ENCODE measurements at places on chromosomes 3 and 15. TPM values are rescaled to one million over a fixed set of nuclear protein-coding genes. Genes with fewer than 3 reads are reported as not detected.
A peak's percentile ranks its signal among the peaks of the same experiment; 100 is the strongest.

DNA sequence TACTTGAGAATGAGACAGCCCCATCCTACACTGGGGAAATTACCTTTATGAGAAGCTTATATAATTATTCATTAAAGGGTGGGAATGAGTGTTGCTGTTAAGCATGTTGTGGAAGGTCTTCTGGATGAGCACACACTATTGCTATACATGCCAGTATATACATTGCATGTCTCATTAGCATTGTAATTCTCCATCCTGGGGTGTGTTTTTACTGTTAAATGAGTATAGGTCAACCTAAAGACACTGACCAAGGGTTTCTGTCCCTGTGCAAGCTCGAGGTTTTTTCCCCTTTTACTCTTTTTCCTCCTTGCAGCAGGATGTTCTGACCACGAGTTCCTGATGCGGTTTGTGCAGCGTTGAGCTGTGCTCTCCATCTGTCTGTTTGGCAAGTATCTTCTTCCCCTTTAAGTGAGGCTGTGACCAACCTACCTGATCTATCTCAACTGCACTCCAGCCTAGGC, 7.2 kb upstream of the IVD start:
- DNase-seq: no peak

- DNase-seq: no peak
Observed at GRCh38 chr3:13136426-13136825, 63.2 kb upstream of the IQSEC1 start.

DNA sequence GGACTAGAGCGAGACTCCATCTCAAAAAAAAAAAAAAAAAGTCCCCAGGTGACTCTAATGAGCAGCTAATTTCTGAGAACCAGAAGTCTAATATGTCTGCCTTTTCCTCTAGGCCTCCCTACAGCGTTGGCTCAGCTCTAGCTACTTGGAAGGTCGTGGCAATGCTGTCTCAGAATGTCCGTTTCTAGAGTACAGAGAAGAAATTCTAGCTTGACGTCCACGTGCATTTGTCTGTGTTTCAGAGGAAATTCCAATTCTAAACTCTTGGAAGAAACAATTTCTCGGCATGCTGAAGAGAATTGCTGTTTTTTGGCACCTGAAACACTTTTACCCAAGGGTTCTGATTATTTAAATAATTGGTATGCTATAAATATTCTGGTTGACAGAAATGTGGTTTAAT, 78.8 kb downstream of the SOX2 start:
- no peak for DNase-seq

DNA sequence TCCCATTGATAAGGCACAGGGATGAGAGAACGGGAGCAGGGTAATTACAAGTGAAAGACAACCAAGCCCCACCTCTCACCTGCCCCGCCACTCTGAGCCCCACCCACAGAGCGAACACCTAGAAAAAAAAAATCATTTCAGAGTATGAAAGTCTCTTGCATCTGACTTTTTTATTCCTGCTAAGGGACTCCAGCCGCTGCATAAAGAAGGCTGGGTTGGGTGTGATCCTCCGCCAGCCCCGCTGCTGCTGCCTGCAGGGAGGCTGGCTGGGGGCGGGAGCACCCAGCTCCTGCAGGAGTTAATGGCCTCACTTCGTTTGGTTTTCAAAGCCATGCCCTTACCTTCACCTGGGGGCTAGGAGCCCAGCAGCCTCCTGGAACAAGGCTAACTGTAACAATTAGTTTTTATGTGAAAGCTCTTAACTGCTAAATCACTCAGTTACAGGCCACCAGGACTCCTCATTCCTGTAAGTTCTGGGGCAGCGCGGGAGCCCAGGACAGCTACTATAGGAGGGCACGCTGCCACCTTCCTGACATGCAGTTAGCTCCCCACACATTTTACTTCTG, 78.0 kb upstream of the SNRPA1 start:
- DNase-seq: peak; percentile 17

DNA sequence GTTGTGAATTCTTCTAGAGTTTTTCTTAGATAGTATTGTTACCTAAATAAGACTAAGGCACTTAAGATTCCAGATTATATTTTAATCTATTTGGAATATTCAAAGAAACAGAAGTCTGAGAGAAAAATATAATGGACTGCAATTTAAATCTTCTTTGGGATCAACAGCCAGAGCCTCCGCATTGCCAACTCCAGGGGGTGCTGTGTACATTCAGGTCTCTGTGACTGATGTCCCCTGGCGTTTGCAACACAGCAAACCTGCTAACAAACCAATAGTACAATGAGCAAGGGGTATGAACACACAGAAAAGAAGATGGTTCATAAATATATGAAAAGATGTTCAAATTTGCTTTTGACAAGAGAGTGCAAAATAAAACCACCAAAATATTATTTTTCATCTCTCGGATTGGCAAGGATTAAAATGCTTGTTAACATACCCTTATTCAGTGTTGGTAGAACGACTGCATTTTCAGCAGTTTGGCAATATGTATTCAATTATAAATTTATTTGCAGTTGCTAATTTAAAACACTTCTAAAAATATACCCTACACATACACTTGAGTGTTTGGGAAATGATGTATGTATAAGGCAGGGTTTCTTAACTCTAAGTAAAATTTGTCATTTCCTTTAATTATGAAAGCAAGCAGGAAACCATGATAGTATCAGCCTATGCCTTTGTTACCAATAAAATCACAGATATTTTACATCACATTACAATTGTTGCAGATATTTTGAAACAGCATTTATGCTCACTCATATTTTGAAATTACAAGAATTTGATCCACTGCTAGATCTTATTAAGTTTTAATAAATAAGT, 16.1 kb upstream of the TM4SF1 start:
- peak; percentile 65 for DNase-seq

DNA sequence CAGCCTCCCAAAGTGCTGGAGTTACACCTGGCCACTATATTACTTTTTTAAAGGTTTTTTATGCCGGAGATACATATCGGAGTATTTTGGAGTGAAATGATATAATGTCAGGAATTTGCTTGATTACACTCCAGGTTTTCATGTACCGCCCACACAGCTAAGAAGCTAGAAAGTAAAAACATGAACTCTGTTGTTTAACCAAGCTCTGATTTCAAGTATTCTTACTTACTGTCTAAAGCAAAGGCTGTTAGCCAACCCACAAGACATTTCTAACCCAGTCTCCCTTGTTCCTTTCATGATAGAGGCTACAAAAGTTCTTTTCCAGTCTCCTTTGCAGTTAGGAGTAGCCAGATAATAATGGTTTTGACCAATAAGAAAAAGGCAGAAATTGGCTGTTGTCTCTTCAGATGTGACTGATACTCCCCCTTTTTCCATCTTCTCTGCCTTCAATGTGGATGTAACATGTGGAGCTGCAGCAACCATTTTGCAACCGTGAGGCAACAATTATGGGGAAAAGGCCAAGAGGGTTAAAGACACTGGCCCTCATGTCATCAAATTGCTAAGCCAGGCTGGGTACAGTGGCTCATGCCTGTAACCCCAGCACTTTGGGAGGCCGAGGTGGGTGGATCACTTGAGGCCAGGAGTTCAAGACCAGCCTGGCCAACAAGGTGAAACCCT, 6.1 kb upstream of the CP start:
- no peak for DNase-seq

DNA sequence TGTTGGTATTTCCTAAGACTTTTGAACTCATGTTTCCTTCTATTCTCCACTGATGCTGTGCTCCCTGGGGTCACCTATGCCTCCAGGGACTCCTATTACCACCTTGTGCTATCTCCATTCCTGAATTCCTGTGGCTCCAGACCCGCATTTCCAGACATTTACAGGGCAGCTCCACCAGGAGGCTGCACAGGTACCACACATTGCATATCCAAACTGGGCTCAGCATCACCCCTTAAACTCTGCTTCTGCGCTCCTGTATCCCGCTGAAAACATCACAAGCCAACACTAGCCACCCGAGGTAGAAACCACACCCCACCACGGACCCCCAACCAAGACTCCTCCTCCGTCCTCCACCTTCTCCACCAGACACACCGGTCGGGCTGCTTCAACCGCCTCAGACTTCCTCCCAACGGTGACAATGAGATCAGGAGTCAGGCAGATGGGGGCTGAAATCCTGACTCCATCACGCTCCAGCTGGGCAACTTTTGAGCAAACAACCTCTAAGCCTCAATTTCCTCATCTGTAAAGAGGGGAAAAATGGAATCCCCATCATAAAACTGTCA, 10.4 kb downstream of the TNK2 start:
- no peak for DNase-seq

DNA sequence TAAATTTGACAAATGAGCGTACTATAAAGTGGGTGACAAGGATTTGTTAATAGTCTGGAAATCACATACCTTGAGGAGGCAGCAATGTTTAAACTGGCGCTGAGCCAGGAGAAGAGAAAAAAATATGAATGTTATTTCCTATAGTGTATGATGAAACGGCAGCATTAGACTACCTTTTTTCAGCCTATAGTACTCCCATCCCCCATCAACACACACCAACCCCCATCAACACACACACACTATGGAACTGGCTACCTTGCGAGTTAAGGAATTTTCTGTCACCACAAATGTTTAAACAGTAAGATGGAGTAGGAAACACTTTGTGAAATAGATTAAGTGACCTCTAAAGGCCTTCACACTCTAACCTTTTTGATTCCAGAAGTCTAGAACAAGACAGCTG, 46.8 kb upstream of the ZCWPW2 start:
- DNase-seq: no peak

GRCh38 chr15:57549935-57550334, 41.8 kb upstream of the MYZAP start:
- no peak for DNase-seq

The ALS2CL gene
- 30.8 TPM for polyA plus RNA-seq

The LDHAL6B gene
- 0.57 TPM for polyA plus RNA-seq

The DPPA4 gene
- 1.3 TPM for polyA plus RNA-seq

The MON1A gene
- 19.5 TPM for polyA plus RNA-seq

The B2M gene
- 2,256 TPM for polyA plus RNA-seq

The ALDH1L1 gene
- polyA plus RNA-seq: 40.4 TPM

The CELF6 gene
- polyA plus RNA-seq: 11.9 TPM

Data from large intestine (tissue), 12 donors.